ENCODE measurements at places on chromosomes 16 and 17.

- DNase-seq = no peak
Observed at GRCh38 chr17:44049294-44050060, 17.0 kb downstream of the LSM12 start.

- DNase-seq = peak; percentile 57
Observed at GRCh38 chr16:56589141-56590039, at the start of gene MT3. Gene MT3 (plus strand): TSS chr16:56589528. CDS start chr16:56589591, 63 bp downstream.

GRCh38 chr16:81553814-81554675, 109.4 kb downstream of the CMIP start:
- no peak for DNase-seq

DNA sequence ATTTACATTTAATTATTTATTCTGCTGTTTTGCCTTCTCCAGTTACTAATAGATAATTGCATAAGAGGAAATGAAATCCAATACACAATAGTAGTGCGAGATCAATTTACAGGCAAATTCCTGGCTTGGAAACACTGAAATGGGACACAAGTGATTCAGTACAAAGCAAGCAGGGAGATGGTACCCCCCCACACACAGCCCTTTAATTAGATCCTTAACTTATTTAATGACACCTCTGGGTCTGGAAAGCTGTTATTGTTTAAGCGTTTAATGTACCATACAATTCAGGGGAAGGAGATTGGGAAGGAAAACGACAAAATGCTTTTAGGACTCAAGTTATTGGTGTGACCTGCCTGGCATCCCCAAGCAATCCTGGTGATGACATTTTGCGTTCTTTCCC, 318.2 kb downstream of the NPIPA8 start:
- DNase-seq = no peak

DNA sequence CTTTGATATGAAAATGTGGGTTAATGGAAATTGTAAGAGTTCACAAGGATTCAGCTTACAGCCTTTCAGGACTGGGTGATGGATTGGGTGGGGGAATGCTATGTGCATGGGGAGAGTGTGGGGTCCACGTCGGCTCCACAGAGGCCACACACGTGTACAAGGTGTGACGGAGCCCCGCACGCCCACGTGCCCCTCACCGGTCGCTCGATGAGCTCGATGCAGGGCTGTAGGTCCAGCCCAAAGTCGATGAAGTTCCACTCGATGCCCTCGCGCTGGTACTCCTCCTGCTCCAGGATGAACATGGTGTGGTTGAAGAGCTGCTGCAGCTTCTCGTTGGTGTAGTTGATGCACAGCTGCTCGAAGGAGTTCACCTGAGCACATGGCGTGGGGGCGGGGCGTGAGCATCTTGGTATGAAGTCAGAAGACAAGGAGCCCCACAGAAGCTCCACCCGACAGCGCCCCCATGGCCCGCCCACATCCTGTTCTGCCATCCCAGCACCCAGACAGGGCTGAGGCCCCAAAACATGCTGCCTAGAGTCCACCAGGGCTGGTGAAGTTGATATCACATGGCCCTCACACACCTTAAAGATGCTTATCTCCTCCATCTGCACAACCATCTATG, 99.1 kb downstream of the MYH11 start:
- no peak for DNase-seq

GRCh38 chr17:29835435-29836351, 94.3 kb downstream of the SSH2 start:
- DNase-seq = no peak

DNA sequence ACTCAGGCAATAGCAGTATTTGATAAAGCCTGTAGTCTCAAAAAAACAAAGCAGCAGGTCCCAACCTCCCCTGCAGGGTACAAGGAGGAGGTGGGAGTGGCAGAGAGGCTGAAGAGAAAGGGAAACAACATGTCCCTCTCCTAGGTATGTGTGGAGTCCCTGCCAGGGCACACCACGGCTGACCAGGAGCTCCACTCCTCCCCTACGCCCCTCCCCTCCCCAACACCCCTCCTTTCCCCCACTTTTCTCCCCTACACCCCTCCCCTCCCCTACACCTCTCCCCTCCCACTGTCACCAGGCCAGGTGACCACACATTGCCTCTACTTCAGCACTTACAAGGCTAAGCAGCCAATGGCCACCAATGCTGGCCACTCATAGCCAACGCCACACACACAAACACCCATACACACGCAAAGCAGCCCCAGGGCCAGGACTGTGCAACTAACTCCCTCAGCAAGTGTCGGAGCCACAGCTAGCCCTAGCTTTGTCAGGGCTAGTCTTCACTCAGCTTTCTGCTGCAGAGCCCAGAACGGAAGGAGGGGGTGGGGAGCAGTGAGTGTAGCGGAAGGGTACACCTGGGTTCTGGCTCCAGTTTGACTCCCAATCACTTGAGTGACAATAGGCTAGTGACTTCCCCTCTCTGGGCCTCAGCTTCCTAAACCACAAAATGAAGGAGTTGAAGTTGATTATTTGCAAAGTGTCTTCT, 8.2 kb downstream of the CAVIN1 start:
- no peak for DNase-seq

GRCh38 chr17:66949501-66949900, 15.0 kb upstream of the CACNG4 start:
- peak; percentile 43 for DNase-seq

DNA sequence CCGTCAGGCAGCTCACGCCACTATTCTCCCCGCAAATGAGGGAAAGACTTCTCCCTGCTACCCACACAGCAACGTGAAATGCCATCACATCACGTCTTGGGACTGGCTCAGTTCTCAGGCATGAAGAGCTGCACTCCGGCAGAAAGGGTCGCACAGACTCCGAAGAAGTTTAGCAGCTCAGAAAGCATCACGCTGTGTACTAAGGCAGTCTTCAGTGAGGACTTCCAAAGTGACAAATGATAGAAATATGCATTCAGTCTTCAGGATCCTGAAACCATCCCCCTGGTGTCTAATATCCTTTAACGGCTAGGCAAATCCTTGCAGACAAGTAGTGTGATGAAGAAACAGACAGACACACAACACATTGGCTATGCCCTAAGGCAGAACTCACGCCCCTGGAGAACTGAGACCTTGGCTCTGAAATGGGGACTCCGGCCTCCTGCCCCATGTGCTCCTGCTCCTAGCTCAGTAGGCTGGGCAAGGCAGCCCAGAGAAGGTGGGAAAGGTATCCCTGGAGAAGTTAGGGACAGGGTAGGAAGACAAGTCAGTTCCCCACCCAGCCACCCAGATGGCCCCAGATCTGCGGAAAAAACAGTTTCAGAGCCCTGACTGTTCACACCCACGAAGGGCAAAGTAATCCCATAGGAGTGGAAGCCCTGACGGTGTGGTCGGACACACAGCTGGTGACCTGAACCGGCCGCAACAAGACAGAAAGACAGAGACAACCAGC, 1.6 kb downstream of the XYLT1 start:
- DNase-seq = peak; percentile 35

- no peak for DNase-seq
Observed at GRCh38 chr17:57750109-57750871, 5.2 kb upstream of the CCDC182 start.

DNA sequence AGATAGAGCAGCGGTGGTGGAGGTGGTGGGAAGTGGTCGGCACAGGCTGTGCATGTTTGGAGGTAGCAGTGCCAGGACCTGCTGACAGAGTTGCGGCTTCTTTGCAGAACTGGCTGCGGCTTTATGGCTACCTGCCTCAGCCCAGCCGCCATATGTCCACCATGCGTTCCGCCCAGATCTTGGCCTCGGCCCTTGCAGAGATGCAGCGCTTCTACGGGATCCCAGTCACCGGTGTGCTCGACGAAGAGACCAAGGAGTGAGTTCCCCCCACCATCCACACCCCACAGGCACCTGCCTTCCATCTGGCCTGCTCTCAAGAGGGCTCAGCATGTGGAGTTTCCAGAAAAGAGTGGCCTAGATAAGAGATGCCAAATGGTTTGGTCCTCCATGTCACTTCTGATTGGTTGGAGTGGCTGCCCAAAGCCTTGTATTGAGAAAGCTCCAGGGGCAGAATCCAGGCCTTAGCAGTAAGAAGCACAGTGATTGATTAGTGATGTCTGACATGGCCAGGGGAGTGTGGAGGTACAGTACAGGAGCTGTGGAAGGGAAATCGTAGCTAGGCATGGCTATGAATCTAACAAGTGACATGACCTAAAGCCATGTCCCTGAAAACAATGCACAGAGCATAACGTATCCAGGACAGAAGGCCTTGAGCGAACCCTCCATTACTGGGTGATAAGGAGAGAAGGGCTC, 12.0 kb downstream of the MMP15 start:
- no peak for DNase-seq

DNA sequence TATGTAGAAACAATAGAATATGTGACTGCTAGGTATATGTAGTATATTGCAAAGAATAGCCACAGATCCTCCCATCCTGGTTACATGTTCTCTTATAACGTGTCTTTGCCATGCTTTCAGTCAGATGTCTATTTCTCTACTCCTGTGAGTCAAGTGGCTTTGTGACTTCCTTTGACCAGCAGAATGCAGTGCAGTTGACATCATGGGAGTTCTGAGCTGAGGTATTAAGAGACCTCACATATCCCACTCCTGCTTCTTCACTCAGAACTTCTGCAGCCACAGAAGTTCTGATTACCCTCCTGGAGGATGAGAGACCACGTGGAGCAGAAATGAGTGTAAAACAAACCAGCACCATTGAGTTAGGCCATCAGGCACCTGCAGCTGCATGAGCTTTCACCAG, 222.5 kb downstream of the PRKCA start:
- no peak for DNase-seq

- DNase-seq = no peak
Observed at GRCh38 chr16:27531186-27531585, 18.5 kb downstream of the GTF3C1 start.

DNA sequence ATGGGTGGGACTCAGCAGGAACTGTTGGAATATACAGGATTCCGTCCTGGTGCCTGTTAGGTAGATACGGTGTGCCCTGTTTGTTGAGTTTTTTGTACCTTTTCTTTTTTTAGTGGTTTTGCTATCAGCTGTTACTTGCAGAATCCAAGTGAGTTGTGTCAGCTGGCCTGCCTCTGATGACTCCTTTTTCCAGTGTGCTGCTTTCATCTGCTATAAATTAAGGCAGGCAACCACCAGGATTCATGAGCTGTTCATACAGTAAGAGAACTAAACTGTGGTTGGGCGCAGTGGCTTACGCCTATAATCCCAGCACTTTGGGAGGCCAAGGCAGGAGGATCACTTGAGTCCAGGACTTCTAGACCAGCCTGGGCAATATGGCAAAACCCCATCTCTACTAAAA, 79.9 kb downstream of the WNT3 start:
- no peak for DNase-seq

- DNase-seq = no peak
Observed at GRCh38 chr16:1106659-1107058, 10.6 kb upstream of the C1QTNF8 start.

- no peak for DNase-seq
Observed at GRCh38 chr16:64094181-64094965, 1027.5 kb downstream of the CDH11 start.

GRCh38 chr17:28864991-28865849, 10.4 kb downstream of the ERAL1 start:
- DNase-seq = no peak

DNA sequence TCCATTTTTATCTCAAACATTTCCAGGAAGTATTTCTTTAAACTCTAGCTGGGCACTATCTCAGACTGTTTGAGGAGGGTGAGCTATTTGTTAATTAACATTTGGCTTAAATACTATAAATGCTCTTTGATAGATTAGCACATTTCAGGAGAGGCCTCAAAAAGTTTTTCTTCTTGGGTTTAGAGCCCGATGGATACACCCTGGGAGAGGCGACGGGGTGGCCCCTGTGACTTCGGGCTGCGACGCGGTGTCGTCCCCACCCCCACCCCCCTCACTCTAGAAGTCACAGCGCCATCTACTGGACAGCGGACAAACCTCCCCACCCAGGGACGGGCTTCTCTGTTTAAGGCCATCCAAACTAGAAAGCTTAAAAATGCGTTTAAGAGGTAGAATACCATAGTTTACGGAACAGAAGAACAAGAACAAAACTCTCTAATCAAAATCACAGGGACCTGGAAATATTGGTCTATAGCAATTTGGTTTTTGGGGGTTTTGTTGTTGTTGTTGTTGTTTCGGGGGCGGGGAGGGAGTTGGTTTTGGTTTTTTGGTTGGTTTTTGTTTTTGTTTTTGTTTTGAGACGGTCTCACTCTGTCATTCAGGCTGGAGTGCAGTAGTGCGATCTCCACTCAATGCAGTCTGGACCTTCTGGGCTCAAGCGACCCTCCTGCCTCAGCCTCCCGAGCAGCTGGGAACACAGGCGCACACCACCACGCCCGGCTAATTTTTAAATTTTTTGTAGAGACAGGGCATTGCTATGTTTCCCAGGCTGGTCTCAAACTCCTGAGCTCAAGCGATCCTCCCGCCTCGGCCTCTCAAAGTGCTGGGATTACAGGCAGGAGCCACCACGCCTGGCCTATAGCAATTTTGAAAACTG, 254.4 kb downstream of the C16orf95 start:
- DNase-seq = no peak

GRCh38 chr16:2835638-2836493, 5.8 kb downstream of the ZG16B start:
- DNase-seq = no peak

GRCh38 chr16:19882186-19882585, 2.5 kb downstream of the GPRC5B start:
- no peak for DNase-seq

DNA sequence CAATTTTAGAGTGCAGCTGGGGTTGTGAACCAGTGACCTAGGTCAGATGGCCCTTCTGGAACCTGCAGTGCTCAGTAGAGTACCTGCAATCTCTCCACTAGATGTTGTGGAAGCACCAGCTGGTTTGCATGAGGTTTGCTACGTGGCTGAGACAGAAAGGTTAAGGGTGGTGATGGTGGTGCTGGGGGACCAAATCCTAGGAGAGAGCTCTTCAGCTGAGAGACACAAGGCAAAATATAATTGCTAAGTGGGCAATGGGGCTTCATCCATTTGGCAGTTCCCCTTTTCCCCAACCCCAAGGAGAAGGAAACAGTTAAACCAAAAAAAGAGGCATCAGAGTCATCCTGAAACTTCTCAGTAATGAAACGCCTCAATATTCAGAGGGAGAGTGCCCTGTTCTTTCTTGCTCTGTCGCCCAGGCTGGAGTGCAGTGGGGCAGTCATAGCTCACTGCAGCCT, 13.9 kb downstream of the ITPRIPL2 start:
- no peak for DNase-seq

Data from NCI-H510A treated with DMSO at 0.1 percent for 48 hours (cell line).